Omental fat pad (tissue), 4 donors: ENCODE measurements at places on chromosomes 13 and 19. TPM values are rescaled to one million over a fixed set of nuclear protein-coding genes. Genes with fewer than 3 reads are reported as not detected.

GRCh38 chr13:33318744-33319143 lies 33.2 kb upstream of the STARD13 start:
- DNase-seq: no peak

- no peak for DNase-seq
These were observed 4.5 kb upstream of the OLFM2 start for GRCh38 chr19:9940778-9941177.

- DNase-seq: no peak
These were observed 491.8 kb downstream of the DIAPH3 start for GRCh38 chr13:59671881-59672280.

GRCh38 chr19:30686826-30687566 lies 314.8 kb downstream of the ZNF536 start:
- no peak for DNase-seq

GRCh38 chr13:48252176-48252575 lies 19.2 kb downstream of the ITM2B start:
- no peak for DNase-seq

DNA sequence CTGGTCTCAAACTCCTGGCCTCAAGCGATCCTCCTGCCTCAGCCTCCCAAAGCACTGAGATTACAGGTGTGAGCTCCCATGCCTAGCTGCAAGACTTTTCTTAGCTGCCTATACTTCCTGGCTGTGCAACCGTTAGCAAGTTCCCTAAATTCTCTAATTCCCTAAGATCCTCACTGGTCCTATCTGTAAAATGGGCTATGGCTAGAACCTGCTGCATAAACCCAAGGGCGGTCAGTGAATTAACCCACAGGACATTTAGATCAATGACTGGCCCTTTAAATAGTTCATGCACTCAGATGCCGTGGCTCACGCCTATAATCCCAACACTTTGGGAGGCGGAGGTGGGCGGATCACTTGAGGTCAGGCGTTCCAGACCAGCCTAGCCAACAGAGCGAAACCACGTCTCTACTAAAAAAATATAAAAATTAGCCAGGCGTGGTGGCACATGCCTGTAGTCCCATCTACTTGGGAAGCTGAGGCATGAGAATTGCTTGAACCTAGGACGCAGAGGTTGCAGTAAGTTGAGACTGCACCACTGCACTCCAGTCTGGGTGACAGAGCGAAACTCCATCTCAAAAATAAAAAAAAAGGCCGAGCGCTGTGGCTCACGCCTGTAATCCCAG lies 4.1 kb upstream of the C19orf53 start:
- DNase-seq: no peak

GRCh38 chr13:25232937-25233515 lies 54.3 kb downstream of the MTMR6 start:
- DNase-seq: no peak

- no peak for DNase-seq
These were observed 125.0 kb upstream of the SOX1 start for GRCh38 chr13:111941845-111942447.

- no peak for DNase-seq
These were observed 614.4 kb upstream of the PCDH9 start for GRCh38 chr13:67844574-67844973.

- no peak for DNase-seq
These were observed 4.8 kb downstream of the PNKP start for GRCh38 chr19:49862391-49863253.

DNA sequence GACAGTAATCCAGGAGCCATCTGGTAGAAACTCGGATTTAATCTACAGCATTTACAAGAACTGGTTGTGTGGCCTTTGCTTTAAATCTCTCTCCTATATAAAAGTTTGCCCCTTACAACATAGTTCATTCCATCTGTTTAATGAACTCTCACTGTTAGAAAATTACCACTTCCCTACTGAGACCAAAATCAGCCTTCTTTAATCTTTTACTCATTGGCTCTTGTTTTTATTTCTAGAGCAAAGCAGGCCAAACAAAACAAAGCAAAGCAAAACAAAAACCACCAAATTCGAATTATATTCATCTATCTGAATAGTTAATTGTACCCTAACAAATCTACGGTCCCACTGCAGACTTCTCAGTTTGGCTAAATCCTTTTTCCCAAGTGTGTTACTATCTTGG lies 127.0 kb downstream of the UGGT2 start:
- DNase-seq: no peak

- DNase-seq: no peak
These were observed 6.6 kb downstream of the SPHK2 start for GRCh38 chr19:48625891-48626327.

DNA sequence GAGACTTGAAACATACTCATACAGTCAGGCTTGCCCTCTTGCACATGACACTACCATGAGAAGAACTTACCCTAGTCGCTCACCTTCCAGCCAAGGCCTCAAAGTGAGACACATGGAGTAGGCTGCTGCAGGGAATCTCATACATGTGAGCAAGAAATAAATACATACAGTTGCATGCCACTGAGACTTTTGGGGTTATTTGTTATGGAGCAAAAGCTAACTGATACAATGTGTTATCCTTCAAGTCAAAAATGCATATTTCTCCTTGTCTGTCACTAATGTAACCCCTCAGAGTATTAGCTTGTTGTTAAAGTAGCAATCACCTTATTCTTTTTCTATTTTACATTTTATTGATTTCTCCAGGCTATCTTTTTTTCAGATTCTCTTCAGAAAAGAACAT lies 58.1 kb downstream of the FOXO1 start:
- DNase-seq: no peak

DNA sequence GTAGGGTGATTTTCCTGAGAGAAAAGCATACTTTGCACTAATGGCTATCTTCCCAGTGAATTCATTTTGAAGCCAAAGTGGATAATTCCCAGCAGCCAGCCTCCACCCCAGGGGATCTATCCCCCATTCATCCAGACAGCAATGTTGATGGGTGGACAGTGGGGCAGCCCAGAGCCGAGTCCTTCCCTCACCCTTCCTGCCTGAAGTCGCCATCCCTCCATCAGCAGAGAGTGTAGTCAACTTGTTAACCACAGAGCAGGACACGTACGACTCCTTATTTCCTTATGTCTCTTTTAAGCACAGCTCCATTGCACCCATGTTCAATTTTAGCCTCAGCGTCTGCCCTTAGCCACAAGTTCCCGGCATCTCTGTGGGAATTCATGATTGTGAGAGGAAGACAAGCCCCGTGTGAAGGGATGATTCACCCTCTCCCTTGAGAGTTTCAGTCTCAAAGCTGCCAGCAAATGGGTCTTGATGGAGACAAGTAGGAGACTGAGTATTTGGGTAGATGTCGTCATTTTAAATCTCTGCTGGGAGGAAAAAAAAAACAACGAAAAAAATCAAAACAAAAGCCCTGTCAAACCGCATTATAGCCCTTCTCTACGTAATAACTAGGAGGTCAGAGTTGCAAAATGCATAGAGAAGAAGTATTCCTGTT lies 58.3 kb upstream of the MEDAG start:
- no peak for DNase-seq

- no peak for DNase-seq
These were observed 2.0 kb downstream of the PPP6R1 start for GRCh38 chr19:55256562-55257460.

GRCh38 chr19:49374665-49375434 lies 11.2 kb downstream of the DKKL1 start:
- no peak for DNase-seq

DNA sequence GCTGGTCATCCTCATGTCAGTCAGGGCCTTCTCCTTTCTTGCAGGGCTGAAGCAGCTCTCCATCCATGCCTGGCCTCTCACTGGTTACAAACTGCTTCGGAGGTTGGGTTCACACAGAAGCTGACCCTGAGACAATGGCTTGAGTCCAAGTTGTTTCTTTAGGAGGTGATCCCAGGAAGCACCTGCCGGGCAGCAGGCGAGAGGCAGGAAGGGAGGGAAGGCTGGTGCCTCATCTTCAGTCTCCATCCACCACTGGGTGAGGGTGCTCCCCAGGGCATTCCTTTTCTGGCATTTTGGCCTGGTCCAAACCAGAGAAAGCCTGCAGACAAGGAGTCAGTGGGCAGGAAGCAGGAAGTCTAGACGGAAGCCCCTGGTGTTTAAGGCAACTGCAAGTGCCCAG lies 17.6 kb upstream of the SPATA13 start:
- no peak for DNase-seq

DNA sequence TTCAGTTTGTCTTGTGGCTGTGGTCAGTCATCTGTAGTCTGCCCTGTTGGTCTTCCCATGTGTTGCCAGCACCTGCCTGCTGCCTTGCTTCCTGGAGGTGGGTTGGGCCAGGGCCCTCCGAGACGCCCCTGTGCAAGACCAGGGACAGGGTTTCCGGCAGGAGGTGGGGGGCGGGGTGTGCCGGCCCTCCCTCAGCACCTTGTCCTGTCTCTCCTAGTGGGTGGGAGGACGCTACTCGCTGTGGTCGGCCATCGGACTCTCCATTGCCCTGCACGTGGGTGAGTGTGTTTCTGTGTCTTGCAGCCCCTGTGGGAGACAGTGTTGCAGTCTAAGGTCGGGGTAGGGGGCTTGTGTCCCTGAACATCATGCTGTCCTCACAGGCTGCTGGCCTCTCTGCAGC lies 11.2 kb upstream of the PDCD2L start:
- no peak for DNase-seq

DNA sequence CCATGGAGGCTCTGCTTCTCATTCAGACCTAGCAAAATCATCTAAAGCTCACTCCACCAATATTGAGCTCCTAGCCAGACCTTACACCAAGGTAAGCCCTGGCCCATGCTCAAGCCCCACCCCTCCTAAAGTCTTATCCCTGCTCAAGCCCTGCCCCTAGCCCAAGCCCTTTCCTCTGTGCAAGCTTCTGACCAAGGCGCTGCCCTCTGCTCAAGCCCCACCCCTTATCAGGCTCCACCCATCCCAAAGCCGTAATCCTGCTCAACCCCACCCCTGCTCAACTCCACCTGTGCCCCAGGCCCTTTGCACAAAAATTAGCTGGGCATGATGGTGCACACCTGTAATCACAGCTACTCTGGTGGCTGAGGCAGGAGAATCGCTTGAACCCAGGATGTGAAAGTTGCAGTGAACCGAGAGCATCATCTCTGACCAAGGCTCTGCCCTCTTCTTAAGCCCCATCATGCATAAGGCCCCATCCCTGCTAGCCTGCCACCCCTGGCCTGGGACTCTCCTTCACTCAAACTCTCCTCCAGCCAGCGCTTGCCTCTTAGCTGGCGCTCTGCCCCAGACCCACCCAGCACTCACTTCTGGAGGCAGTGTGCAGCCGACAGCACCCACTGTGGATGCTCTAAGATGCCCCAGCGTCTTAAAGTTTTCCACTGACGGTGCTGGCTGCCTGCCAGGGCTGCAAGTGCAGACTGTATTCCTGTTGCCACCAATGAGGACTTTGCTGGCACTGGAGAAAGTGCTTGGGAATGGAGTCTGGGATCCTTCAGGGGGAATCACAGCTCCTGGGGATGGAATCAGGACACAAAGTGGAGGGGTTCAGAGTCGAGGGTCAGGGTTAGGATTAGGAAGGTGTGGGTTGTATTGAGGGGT lies 16.5 kb downstream of the KLK4 start:
- DNase-seq: no peak

DNA sequence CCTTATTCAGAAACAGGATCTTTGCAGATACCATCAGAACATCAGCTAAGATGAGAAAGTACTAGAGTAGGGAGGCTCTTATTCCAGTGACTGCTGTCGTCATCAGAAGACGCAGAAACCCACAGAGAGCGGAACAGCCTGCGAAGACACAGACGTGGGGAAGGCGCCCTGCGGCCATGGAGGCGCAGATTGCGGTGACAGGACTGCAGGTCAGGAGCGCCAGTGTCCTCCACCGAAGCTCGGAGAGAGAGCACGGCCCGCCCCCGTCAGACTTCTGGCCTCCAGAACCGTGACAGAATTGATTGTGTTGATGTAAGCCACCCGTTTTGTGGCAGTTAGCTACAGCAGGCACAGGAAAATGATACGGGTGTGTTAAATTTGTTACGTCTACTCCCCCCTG lies 275.5 kb downstream of the EFNB2 start:
- DNase-seq: no peak

DNA sequence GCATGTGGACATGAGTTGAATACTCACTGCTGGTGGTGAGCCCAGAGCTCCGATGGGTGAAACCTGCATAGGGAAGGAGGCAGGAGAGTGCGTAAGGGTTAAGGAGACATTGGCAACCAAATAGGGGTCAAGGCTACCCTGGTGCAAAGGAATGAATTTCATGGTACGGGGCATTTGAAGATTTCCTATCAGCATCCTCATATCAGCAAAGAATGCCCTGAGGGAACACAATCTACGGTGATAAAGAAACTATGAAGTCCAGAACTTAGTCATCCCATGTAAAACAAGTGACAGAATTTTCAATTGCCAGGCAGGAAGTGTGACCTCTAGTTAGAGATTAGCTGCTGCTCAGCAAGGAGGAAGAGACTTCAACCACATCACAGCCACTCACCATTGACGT lies 64.9 kb downstream of the MBD3L1 start:
- no peak for DNase-seq

DNA sequence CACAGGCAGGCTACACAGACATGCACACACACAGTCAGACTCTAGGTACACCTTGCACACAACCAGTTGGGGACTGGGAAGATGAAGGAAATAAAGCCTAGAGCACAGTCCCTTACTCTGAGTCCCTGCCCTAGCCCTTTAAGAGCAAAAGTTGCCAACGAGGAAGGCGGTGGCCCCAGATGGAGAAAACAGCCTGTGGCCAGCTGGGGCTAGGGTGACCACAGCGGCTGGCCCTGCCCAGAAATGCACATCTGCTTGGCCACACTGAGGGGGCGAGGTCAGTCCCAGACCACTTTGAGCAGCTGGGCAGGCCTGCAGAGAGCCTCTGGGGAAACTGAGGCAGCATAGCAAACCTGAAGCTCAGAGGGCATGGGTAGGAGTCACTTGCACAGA lies 52.3 kb downstream of the PTPRS start:
- DNase-seq: no peak

GRCh38 chr13:79866436-79866835 lies 385.5 kb downstream of the NDFIP2 start:
- DNase-seq: no peak

Gene HCN2
- not detected for total RNA-seq

Gene UQCRFS1
- total RNA-seq: 25.4 TPM

Gene FUT2
- not detected for total RNA-seq

Gene IL17D
- total RNA-seq: 3.5 TPM

Gene GPR12
- 0.32 TPM for total RNA-seq

Gene PEX11G
- 4.4 TPM for total RNA-seq

Gene ZNF534
- not detected for total RNA-seq

Gene PSG7
- not detected for total RNA-seq

Gene PODNL1
- total RNA-seq: not detected

Gene RASGRP4
- 5.8 TPM for total RNA-seq
